Body of pancreas (tissue), 4 donors: ENCODE measurements at places on chromosomes 4 and X. TPM values are rescaled to one million over a fixed set of nuclear protein-coding genes. Genes with fewer than 3 reads are reported as not detected.

DNA sequence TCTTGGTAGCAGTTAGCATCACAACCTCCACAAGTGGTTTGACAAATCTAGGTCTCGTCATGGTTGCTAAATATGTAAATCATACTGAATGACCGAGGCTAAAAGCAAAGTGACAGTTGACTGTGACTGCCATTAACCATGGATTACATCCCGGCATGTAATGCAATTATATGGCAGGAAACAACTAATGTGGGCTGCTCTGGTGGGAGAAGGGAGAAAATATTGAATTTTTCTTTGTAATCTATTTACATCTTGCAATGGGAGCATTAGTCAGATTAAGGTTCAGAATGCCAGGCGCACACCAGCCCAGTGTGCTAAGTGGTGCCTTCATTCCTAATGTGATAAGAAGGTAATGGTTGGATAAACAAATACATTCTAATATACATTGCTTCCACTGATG, 35.8 kb downstream of the UNC5C start:
- H3K36me3 ChIP-seq: no peaks in the 10 kb centered on the region
- DNase-seq: no peak
- no peaks in the 10 kb centered on the region for H3K4me1 ChIP-seq
- no peak overlapping the region for H3K27ac ChIP-seq

- H3K27ac ChIP-seq: no peak overlapping the region
- H3K4me3 ChIP-seq: no peak overlapping the region
- H3K36me3 ChIP-seq: no peaks in the 10 kb centered on the region
- H3K4me1 ChIP-seq: no peaks in the 10 kb centered on the region
Observed at GRCh38 chr4:108417923-108418322, 202.5 kb upstream of the RPL34 start.

GRCh38 chr4:169102026-169102425, 92.0 kb upstream of the CBR4 start:
- H3K4me3 ChIP-seq: no peak overlapping the region
- H3K27me3 ChIP-seq: no peaks in the 10 kb centered on the region
- DNase-seq: no peak
- H3K27ac ChIP-seq: no peak overlapping the region

DNA sequence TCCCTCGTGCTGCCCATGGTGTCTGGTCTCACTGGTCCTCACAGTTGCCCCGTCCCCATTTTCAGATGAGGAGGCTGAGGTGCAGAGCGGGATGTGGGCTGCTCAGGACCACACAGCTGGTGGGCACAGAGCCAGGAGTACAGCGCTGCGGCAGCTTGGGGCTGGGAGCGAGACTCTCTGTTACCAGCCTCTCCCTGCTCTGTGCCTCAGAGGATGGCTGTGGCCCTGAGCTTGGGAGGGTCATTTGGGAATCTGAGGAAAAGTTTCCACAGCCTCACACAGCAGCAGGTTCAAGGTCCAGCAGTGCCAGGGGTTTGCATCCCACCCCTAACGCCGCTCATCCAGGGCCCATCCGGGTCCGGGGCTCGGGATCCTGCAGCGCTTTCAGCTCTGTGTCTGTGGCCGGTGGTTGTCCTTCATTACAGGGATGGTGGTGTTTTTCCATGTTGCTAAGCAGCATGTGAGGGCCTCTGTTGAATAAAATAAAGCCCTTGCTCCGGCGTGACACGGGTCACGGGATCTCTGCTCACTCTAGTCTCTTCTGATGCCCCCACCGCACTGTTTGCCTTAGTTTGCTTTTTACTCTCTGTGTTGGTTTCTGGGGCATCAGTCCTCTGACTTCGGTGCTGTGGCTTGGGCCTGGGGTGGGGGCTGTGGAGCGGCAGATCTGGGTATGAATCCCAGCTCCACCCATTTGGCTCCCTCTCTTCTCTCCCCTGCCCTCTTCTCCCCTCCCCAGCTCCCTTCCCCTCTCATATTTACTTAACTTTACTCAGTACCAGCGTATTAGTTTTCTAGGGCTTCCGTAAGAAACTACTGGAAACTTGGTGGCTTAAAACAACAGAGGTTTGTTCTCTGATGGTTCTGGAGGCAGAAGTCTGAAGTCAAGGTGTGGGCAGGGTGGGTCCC, 6.5 kb downstream of the WFS1 start:
- no peak for DNase-seq
- no peak overlapping the region for H3K27ac ChIP-seq

DNA sequence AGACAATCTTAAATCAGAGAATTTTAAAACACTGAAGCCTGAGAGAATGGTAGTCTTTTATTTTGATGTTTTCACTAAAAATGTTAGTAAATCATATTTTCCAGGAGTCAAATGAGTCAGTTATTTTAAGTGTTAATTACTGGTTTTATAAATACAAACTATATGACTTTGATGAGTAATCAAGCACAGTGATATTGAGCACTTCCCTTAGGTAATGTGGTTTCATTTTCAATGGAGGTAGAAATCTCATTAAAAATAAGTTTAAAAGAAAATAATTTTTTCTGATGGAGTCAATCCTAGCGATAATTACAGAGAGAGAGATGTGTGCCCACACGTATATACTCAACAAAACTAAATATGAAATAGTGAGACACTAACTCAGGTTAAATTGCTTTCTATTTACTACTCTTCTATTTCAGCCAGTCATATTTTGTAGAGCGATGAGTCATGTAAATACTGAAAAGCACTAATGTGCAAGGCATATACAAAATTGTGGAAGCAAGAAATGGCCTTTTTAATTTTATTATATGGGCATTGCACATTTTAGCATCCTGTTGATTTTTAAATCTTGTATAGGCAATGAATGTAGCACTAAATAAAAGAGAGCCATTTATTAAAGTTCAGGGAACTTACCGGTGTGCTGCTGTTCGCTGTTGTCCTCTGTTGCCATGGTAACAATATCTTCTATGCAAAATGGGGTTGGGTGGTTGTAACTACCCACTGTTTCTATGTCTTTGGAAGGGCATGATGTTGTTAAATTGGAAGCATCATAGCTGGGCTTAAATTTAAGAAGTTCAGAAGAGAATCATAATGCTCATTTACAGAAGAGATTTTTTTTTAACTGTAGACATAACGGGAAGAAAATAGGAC, 513.7 kb downstream of the TLL1 start:
- no peak overlapping the region for H3K27ac ChIP-seq
- H3K27me3 ChIP-seq: no peaks in the 10 kb centered on the region
- DNase-seq: no peak
- H3K36me3 ChIP-seq: no peaks in the 10 kb centered on the region

GRCh38 chrX:108029928-108030711, 14.7 kb upstream of the VSIG1 start:
- no peak for DNase-seq
- no peak overlapping the region for H3K4me3 ChIP-seq
- no peaks in the 10 kb centered on the region for H3K4me1 ChIP-seq
- H3K27ac ChIP-seq: no peak overlapping the region

DNA sequence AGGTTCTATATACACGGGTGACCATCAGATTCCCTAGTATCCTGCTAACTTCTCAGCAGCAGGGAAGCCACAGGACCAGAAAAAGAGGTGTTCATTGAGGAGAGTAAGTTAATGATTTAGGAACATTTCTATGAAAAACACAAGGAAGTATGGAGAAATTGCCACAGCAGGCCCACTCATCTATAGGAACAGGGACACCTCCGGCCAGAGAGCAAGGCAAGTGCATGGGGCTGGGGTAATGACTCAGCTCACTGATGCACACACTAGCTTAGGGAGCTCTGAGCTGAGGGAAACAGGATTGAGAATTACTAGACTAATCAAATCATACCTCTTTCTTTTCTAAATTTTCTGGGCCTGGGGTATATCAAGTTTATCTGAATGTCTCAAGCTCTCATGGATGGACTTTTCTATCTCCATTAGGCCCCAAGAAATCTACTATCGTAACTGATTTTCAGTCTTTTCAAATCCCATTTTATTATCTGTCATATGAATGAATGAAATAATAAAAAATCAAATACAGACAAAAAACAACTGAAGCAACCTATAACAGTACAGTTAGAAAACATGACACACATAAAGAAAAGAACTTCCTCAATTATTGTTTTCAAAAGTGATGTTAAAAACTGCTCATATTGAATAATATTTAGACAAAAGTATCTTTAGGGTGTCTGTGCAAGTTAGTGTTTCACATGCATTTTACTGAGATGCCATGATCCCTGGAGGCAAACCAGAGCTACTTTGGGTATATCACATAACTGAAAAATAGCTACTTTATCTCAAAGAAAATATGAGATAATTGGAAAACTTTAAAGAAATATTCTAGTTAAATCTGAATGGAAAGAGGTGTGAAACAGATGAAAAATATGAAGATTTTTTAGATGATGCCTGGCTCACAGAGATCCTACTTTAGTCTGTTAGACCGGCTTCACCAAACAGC, 89.8 kb downstream of the FBXO8 start:
- no peak overlapping the region for H3K27ac ChIP-seq
- no peak for DNase-seq
- H3K4me3 ChIP-seq: no peak overlapping the region
- no peaks in the 10 kb centered on the region for H3K36me3 ChIP-seq

Gene SPANXD
- total RNA-seq: not detected

Gene BCORL1
- total RNA-seq: 3.0 TPM

Gene DNAAF6
- not detected for total RNA-seq

Gene GAGE1
- not detected for total RNA-seq

Gene XAGE1A
- total RNA-seq: not detected
